HT-29 (cell line): ENCODE measurements at places on chromosomes 4 and X. TPM values are rescaled to one million over a fixed set of nuclear protein-coding genes. Genes with fewer than 3 reads are reported as not detected.

DNA sequence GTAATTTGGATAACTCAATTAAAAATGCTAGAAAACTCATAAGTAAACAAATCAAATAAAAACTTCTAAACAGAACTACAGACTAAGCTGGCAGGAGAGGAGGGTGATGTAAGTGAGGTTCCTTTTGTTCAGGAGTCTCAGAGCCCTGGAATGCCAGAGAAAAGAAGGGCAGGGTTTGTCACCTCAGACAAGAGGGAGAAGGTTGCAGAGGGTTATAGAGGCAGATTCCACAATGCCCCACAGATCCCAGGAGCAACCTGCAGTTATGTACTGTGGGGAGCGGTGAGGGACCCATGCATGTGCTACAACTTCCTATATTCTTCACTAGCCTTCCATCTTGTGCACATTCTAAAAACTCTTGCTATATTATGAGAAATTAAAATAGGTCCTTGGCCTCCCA lies 129.7 kb downstream of the CFAP299 start:
- no peak for DNase-seq

The RTL5 gene
- not detected in 2 replicates for total RNA-seq

DNA sequence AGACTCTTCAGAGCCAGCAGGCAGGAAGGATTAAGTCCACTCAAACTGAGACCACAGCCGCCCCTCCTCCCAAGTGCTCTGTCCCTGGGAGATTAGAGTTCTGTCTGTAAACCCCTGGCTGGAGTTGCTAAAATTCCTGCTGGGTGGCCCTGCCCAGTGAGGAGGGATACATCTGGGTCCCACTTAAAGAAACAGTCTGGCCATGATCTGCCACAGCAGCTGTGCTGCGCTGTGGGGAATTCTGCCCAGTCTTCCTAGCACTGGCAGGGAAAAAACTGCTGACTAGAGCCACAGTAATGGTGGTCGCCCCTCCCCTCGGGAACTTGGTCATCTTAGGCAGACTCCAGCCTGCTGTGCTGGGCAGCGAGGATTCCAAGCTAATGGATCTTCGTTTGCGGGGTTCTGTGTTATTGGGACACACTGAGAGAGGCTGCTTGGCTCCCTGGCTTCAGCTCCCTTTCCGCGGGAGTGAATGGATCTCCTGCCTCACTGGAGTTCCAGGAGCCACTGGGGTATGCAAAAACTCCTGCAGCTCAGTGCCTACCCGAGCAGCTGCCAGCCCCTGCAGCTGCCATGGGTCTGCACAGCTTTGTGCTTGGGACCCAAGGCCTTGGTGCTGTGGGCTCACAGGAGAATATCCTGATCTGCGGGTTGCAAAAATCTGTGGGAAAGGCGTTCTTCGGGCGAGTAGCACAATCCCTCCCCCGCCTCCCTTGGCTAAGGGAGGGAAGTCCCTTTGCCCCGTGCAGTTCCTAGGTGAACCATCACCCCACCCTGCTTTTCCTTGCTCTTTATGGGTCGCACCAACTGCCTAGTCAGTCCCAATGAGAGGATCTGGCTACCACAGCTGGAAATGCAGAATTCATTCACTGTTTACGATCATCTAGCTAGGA lies 15.7 kb downstream of the ZXDB start:
- no peak for DNase-seq

DNA sequence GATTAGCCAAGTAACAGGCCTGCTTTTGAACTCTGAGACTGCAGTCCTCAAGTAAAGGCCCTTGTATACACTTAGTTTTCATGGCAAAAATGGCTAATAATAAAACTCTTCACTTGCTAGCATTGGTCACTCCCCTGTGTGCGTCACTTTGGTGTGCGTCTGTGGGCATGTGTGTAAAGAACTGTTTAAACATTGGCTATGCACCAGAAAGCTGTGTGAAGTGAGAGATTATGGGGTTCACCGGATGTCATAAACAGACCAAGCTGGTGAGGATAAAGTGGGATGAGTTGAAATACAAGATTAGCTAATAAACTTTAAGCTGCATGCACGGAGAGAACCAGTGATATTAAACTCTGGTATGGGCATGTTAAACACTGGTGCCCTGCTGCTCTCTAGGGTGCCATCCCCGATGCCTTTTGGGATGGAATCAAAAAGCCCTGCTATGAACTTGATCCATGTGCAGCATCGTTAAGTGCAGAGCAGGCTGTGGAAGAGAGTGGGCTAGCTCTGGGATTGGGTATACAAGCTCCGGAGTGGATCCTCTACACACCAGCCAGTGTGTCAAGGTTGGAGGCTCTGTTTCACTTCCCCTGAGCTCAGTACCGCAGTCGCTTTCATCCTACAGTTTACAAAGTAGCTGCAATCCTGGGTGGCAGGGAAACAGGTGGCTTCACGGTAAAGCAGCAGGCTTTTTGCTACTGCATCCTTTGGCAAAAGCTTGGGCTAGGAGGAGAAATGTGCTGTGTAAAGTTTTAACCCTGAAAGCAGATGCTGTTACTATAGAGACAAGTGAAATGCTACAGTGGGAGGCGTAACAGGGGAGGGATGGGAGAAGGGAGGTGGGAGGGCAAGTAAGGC lies 108.3 kb upstream of the SLC4A4 start:
- DNase-seq, result no peak

The ATOH1 gene
- total RNA-seq, result 2.7 and 3.7 TPM in 2 replicates

DNA sequence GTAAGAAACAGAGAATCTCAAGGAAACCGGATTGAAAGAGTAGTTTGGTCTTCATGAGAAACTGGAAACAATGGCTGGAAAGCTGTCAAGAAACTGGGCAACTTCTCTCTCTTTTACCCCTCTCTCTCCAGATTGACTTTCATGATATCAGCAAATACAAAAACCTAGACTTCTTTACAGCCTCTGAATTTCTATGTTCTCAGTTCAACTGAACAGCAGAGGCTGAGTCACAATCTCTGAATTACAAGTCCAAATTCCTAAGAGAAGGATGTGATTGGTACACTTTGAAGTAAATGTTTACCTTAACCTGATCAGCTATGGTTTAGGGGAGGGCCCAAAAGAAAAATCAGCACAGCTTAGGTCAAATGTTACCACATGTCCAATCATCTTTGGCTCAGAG lies 974.9 kb downstream of the RPA4 start:
- no peak for DNase-seq

DNA sequence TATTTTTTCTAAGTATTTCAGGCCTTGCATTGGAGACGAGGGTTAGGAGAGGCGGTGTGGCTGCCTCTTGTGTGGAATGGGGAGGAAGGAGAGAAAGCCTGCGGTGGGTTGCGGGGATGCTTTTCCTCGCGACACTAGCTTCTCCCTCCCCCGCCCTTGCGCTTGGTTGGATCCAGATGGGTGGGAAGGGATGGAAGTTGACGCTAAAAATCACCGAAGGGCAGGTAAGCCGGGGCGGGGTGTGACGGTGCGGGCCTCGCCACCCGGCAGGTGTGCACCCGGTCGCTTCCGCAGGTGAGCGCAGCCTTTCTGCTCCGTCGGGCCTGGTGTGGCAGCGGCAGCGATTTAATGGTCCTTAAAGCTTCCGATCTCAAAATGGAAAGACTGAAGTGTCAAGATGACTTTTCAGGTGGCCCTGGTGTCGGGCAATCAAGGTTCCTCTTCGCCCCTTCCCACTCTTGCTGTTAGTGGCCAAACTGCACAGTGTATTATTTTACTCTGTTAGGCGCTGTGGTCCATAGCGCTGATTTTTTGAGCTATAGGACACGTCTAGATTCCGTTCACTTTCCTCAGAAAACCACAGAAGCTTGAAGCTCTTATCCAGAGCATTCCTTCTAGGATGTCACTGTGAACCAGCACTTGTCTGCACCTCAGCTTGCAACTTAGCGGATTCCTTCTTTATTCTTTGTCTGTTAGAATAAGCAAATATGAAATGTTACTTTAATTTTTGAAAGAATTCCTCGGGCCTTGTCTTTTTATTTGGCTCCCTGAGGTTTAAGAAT lies 765 bp downstream of the ENOPH1 start:
- peak; percentile 67 for DNase-seq

GRCh38 chrX:133794126-133794525 lies 191.3 kb downstream of the GPC3 start:
- DNase-seq, result no peak

The PLAC8 gene
- 9.8 and 10.8 TPM in 2 replicates for total RNA-seq

The FGFBP2 gene
- not detected in 2 replicates for total RNA-seq

DNA sequence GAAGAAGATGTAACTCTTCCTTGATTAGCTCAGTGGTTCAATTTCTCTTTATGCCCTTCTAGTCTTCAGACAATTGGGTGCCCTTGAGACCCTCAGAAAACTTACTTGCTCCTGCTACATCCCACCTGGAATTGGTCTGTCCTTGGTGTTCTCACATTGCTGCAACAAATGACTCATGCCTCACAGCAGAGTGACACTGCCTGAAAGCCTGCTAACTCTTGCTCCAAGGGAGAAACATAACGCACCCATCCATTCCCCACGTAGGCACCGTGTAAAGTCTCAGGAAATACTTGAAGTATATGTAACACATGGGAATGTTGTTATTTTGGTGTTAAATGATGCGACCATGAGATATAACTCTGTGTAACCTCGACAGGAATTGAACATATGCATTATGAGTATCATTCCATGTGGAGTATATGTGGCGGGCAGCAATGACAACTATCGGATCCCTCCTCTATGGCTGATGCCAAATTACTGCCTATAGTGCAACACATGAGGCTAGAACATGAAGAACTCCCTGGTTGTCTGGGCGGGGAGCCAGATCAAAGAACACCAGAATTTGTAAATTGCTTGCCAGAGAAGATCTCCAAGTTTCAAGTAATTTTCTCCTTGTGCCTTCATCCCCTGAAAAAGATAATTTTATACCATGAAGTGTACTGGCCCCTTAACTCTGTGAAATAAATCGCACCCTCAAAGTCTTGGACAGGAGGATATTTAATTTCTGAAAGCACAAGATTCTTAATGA lies 231.3 kb upstream of the STK26 start:
- no peak for DNase-seq

The ARSD gene
- total RNA-seq, result 22.3 and 35.2 TPM in 2 replicates

DNA sequence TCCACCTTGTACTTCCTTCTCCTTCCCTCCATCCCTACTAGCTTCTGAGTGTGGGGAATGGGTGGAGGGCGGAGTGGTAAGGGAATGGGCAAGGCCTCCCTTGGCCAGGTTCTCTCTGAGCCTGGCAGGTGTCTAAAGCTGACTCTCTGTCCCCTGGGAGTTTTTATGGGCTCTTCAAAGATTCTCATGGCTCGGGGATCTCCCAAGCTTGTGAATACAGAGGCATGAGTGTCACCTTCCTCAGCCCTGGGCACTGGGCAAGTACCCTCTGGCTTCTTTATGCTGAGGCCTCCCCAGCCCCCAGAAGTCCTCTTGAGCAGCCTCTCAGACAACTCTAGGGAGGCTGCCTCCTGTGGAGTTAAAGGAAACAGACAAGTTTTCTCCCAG lies 32.5 kb upstream of the DDX3X start:
- no peak for DNase-seq

DNA sequence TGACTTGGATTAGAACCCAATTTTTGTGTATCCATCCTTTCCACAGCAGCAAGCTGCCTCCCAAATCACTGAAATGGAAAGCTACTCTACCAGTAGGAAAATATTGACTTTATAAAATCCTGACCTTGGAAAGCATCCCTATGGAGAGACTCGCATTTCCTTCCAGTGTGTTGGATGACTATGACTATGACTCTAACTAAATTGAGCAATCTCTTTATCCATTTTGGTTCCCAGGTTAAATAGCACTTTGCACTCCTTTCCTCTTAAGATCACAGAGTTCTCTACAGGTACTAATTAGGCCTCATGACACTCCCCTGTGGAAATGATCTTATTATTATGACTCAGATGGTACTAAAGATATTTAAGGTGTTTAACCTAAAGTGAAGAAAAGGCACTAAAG lies 431.8 kb downstream of the PPARGC1A start:
- no peak for DNase-seq

GRCh38 chrX:129649268-129650182 lies 5.2 kb downstream of the APLN start:
- DNase-seq, result no peak

The SRPK3 gene
- 1.1 and 5.6 TPM in 2 replicates for total RNA-seq

DNA sequence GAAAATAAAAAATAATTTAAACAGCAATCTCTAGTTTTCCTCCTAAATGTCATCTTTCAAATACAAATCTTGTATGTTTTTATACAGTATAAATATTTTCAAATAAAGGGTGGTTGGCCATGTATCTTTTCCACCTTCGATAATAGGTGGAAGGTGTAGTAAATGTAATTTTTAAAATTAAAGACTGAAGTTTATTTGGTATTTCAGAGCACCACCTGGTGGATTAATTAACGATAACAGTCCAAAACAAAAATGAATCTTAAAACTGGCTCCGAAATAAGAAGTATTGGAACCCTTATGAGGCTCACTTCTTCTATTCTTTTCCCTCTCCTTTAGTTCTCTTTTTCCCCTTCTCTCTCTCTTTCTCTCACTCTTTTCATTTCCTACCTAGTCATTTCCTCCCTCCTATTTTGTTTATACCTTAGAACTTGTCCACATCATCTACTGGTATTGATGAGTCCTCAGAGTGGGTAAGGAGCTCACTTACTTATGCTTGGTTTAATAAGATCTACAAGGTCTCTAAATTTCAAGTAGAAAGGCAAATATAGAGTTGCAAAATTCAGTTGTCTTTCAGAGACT lies 82.9 kb upstream of the EXOC1L start:
- DNase-seq, result peak; percentile 47

- DNase-seq, result no peak
Measured at GRCh38 chrX:2351321-2351720, 149.5 kb downstream of the DHRSX start.

DNA sequence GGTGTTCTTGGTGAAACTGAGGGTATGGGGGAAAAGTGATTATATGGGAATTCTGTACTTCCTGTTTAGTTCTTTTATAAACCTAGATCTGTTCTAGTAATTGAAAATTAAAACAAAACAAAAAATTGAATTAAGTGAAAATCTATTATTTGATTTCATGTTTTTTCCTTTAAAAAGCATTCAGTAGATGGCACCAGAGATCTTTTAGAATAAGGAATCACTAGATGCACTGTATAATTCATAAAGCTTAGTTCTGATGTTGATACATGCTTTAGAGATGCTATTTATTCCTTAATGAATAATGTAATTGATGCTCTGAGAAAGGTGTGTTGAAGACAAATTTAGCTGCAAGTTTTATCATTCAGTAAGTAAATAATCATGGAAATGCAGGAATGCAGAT lies 87.3 kb downstream of the LCORL start:
- no peak for DNase-seq

The CHST7 gene
- 0.89 and 2.3 TPM in 2 replicates for total RNA-seq

- DNase-seq, result no peak
Measured at GRCh38 chr4:67204441-67204840, 340.9 kb downstream of the CENPC start.

The SMIM10L2A gene
- total RNA-seq, result 0.03 and 0.08 TPM in 2 replicates

DNA sequence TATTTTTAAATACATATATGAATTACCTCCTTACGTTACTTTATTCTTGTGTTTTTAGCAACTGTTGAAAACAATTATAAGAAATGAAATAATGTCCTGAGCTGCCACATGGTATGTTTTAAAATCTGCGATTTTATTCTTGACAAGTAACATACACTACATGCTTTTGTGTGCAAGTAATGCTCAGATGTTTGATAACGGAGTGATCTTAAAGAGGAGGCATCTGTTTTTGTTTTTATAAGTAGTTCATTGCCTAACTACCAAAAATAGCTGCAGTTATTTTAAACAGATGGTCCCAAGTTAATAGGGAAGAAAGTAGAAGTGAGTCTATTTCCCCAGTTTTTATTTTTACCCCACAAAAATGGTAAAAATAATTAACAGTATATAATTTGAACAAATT lies 55.2 kb downstream of the GAB1 start:
- no peak for DNase-seq

The PAQR3 gene
- total RNA-seq, result 8.2 and 11.6 TPM in 2 replicates
